Activated T-helper 1 cell treated with anti-CD3 and anti-CD28 coated beads, Interleukin-2, amount 50 U/mL, for 16 hours (primary cell): ENCODE measurements at places on chromosomes 3 and 15.

DNA sequence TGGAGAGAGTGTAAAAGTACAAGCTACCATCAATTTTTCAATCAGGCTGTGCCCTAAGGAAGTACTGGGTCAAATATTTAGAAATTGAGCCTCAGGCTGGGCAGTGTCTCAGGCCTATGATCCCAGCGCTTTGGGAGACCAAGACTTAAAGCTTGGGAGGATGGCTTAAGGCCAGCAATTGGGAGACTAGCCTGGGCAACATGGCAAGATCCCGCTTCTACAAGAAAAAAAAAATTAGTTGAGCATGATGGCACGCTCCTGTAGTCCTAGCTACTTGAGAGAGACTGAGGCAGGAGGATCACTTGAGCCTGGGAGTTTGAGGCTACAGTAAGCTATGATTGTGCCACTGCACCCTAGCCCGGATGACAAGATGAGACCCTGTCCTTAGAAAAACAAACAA is 2.0 kb upstream of the UBP1 start:
- DNase-seq: no peak

DNA sequence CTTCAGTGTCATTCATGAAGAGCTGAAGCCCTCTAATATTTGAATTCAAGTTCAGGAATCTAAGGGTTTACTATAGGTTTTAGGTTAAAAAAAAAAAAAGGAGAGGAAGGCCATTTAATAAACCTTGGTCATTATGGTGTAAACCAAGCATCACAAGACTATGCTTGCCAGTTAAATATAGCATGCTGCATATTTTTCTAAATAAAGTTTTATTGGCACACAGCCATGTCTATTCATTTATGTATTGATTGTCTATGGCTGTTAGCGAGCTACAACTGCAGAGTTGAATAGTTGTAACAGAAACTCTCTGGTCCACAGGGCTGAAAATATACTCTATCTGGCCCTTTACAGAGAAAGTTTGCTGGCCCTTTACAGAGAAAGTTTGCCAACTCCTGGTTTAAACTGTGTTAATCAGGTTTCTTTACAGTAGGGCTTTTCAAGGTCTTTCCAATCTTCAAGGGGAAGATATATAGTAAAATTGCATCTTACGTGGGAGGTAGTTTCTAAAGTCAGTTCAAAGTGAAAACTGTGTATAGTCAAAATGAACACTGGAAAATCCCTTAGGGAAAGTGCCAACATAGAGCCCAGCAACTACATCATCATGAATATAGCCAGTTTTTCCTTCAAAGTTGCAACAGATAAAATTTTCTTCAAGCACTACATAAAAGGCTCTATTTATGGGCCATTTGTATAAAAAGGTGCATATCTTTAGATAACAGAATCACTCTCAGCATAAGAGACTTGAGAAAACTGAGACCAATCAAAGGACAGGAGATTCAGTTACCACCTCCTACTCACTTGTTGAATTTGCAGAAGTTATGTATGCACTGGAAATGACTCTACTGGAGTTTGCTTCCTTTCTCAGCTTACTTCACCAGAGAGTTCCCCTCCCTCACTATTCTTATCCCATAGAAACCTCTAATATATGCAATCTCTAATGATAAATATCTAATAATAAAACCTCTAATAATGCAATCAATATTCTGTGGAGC is 49.7 kb upstream of the FRMD4B start:
- DNase-seq: no peak

GRCh38 chr15:91890614-91891013 is 37.1 kb downstream of the SLCO3A1 start:
- no peak for DNase-seq

GRCh38 chr3:72582211-72582878 is 265.9 kb downstream of the SHQ1 start:
- no peak for DNase-seq

GRCh38 chr3:72270072-72270681 is 485.2 kb upstream of the PROK2 start:
- DNase-seq: no peak

DNA sequence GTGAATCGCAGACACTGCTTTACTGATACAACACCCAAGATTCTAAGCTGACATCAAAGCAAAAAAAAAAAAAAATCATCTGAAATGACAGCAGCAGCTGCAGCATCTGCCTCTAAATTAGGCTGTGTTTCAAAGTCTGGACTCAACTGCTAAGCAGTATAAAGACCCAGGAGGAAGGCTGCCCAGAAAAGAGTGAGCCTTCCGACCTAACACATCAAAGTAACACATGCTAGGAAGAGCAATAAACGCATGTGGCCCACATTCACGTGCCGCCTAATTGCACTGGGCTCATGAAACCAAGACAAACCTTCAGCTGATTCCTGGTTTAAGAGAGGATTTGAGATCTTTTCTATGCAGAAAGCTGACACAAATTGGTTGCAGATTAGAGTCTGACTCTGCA is 317.1 kb downstream of the ZIC4 start:
- no peak for DNase-seq

GRCh38 chr3:112813723-112814171 is 32.9 kb downstream of the CD200R1L start:
- DNase-seq: no peak

- no peak for DNase-seq
Measured at GRCh38 chr3:17639257-17639656, 103.2 kb downstream of the TBC1D5 start.

DNA sequence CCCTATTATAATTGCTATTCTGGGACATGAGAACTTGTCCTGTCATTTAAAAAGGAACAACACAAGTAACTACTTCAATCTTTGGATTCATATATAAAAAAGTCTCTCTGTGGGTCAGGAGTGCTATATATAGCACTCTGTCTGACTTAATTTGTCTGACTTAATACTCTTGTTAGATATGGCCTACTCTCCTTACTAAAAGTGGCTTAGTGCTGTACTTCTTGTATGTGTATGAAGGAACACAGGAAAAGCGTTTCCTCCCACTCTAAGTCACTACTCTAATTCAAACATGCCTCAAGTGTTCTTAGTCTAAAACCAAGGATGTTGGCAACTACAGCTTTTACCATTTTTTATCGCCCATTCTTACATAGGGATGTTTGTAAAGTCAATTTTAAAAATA is 255.2 kb upstream of the ROBO1 start:
- DNase-seq: no peak

- DNase-seq: no peak
Measured at GRCh38 chr3:69115731-69116130, 6.7 kb downstream of the LMOD3 start.

DNA sequence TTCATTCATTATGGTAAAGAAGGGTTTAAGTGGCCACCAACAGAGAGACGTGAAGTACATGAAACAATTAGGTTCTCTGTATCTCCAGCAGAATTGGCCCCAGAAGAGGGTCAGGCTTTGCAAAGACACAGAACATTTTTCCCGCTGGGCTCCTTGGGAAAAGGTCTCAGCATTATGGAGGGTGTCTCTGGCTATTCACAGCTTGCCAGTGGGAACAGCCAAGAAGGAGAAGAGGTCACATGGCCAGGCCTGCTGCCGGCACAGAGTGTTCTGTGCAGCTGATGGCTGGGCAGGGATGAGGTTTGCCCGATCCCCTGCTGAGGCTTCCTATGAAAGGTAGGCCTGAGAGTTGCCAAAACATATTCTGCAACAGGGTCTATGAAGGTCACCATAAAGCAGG is 77.8 kb upstream of the LPP start:
- no peak for DNase-seq

DNA sequence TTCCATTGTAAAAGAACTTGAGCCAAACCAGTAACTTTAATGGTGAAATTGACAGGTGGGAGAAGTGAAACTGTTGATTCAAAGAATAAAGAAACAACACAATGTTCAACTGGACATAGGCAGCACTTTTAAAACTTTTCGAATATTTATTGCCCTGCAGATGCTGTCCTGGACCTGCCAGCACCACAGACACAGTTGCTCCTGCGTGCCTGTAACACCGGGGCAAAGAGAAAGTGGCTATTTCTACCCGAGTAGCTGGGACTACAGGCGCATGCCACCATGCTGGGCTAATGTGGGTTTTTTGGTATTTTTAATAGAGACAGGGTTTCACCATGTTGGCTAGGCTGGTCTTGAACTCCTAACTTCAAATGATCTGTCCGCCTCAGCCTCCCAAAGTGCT is 7.4 kb downstream of the IL5RA start:
- DNase-seq: no peak

- DNase-seq: no peak
Measured at GRCh38 chr15:92879949-92880725, 20.0 kb upstream of the CHD2 start.

- no peak for DNase-seq
Measured at GRCh38 chr3:40387001-40387894, at the start of gene ENTPD3. TSS of gene ENTPD3 (plus strand) at chr3:40387184. CDS start at chr3:40388058, 874 bp downstream.

GRCh38 chr3:66304293-66304692 is 83.5 kb downstream of the SLC25A26 start:
- no peak for DNase-seq

GRCh38 chr15:54580643-54581042 is 602.4 kb downstream of the UNC13C start:
- DNase-seq: no peak

GRCh38 chr15:66459818-66460615 is 37.5 kb downstream of the SNAPC5 start:
- no peak for DNase-seq

DNA sequence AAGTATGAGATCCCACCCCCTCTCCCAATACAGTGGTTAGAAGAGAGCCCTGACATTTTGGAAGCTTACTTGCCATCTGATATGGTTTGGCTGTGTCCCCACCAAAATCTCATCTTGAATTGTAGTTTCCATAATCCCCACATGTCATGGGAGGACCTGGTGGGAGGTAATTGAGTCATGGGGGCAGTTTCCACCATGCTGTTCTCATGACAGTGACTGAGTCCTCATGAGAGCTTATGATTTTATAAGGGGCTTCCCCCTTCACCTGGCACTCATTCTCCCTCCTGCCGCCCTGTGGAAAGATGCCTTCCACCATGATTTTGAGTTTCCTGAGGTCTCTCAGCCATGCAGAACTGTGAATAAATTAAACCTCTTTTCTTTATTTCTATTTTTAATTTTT is 28.8 kb upstream of the HES1 start:
- DNase-seq: no peak

GRCh38 chr3:13213911-13214846 is 140.9 kb upstream of the IQSEC1 start:
- no peak for DNase-seq

DNA sequence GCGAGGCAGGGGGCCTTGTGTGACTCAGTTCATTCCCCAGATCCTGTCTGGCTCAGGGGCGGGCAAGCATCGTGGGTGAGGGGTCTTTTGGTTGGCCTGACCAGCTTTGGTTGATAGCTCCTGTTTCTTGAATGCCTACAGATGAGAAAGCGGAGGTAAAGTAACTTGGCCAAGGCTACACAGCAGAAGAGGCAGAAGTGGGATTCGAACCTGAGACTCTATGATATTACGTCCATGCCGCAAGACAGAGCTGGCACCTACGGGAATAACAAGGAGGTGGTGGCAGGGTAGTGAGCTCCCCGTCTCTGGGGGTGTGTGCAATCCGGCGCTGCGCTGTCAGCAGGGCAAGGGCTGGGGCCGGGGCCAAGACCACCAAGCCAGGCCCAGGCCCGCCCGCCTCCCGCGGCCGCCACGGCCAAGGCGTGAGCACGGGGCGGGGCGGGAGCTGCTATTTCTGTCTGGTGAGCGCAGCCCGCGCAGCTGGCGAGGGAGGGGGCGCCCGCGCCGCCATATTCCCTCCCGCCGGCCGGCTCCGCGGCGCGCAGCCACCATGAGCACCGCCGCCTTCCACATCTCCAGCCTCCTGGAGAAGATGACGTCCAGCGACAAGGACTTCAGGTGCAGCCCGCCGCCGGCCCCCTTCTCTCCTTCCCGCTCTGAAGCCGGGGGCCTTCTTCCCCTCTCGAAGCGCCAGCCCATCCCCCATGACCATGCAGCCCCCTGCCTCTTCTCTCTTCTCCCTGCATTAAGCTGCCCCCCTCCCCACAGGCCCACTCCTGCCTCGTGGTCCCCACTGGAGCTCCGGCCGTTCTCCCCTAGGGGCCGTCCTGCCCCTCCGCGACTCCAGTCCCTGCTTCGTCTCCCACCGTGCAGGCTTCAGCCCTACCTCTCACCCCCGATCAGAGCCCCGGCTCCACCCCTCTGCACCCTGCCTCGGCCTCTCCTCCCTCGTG is at the start of gene CAND2:
Gene CAND2 (plus strand): TSS at position 510 of the 953 bp plus-strand sequence. CDS start 41 bp downstream, at position 551.
- peak; percentile 11 for DNase-seq

DNA sequence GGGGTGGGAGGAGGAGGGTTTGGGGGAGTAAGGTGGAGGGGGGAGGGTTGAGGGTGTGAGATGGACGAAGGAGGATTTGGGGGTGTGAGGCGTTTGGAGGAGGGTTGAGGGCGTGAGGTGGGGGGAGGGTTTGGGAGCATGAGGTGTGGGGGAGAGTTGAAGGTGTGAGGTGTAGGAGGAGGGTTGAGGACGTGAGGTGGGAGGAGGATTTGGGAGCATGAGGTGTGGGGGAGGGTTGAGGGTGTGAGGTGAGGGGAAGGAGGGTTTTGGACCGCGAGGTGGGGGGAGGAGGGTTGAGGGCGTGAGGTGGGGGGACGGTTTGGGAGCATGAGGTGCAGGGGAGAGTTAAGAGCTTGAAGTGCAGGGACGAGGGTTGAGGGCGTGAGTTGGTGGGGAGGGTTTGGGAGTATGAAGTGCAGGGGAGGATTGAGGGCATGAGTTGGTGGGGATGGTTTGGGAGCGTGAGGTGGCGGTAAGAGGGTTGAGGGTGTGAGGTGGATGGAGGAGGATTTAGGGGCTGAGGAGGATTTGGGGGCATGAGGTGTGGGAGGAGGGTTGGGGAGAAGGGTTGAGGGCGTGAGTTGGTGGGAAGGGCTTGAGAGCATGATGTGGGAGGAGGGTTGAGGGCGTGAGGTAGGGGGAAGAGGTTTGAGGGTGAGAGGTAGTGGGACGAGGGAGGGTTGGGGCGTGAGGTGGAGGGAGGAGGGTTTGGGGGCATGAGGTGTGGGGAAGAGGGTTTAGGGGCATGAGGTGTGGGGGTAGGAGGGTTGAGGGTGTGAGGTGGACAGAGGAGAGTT is 1.2 kb downstream of the MLF1 start:
- DNase-seq: no peak

- DNase-seq: no peak
Measured at GRCh38 chr15:34613301-34613700, 29.9 kb upstream of the GOLGA8B start.

DNA sequence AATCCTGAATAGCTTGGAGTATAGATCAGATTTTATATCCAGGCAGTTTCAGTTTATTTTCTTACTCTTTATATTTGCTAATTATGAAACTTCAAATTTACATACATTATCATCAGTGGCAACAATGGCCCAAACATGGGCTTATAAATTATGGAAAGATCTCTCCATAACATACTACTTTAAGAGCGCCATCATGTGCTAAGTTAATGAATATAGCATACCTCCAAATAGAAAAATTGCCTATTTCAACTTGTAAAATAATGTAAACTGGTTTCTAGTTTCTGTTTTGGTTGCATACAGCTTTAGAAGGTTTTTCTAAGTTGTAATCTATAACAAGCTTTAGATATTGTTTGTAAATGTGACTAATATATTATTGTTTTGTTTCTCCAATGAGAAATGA is 531.3 kb upstream of the UBE2E2 start:
- no peak for DNase-seq
